ENCODE measurements at places on chromosomes 4 and X.

DNA sequence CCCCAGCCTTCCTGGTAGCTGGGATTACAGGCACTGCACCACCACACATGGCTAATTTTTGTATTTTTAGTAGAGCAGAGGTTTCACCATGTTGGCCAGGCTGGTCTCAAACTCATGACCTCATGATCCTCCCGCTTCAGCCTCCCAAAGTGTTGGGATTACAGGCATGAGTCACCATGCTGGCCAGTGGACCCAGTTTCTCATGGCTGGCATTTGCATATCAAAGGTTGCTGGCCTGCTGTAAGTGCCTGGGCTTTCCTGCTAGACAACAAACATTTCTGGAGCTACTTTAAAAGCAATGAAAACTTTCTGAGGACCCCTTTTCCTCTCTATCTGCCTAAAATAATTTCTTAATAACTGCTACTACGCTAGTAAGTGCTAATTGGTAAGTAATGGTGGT, 228.2 kb downstream of the PCDH10 start:
- DNase-seq, result no peak

DNA sequence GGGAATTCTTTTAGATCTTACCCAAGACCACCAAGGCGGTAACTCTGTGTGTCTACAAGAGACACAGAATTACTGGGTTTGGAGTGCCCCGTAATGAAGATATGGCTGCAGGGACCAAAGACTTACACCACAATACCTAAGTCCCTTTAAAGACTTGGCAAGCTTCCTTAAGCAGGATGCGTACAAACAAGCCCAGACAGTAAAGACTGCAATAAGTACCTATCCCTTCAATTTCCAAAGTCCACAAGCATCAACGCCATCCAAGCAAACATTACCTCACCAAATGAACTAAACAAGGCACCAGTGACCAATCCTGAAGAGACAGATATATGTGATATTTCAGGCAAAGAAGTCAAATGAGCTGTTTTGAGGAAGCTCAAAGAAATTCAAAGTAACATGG, 42.3 kb upstream of the RNF128 start:
- DNase-seq, result no peak

GRCh38 chr4:128707864-128708263, 101.6 kb upstream of the JADE1 start:
- no peak for DNase-seq

DNA sequence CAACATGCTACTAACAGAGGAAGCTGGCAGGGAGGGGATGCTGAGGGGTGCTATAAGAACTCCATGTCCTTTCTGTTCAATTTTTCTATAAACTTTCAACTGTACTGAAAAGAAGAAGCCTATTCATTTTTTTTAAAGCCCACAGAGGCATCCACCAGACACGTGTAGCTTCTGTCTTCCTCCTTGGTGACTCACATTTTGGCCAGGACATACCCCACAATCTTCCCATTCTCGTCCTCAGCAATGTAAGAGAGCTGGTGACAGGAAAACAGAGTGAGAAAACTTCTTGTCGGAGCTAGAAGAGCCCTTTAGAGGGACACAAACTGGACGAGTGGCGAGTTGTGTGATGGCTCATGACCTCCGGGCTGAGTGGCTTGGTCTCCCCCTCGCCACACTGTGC, 1.1 kb downstream of the NAA10 start:
- DNase-seq, result no peak

All from stimulated activated CD4-positive, alpha-beta T cell treated with anti-CD3 and anti-CD28 coated beads, TNF-alpha, amount 100 ng/mL, for 1 hour (primary cell).